Activated CD8-positive, alpha-beta memory T cell treated with anti-CD3 and anti-CD28 coated beads, Interleukin-2, amount 50 U/mL, for 48 hours (primary cell): ENCODE measurements at places on chromosomes 7 and 10.

- no peak for DNase-seq
Measured at GRCh38 chr7:91306266-91306665, 42.0 kb downstream of the FZD1 start.

DNA sequence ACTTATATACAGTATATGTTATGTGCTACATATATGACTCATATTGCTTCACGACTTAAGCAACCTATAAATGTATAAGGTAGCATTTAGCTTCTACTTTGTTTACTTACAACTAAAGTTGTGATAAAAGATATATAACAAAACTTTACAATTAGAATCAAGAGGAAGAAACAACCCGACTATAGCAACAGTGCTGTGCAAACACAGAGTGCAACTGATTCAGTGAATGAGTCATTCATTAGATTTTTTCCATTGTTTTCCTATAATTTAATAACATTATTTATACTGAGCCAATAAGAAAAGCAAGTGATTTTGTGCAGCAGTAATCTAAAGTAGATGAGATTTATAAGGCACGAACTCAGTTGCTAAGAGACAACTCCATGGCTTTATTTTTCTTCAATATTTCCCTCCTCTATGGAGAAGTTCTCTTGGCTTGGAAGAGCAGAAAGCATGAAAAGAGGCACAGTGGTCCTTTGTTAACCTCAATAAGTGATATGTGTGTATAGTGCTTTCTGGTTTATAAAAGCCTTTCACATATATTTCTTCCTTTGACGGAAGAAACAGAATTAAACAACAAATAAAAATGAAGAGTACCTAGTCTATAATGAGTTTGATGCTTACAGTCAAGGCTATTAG lies 19.8 kb downstream of the CEP41 start:
- no peak for DNase-seq

DNA sequence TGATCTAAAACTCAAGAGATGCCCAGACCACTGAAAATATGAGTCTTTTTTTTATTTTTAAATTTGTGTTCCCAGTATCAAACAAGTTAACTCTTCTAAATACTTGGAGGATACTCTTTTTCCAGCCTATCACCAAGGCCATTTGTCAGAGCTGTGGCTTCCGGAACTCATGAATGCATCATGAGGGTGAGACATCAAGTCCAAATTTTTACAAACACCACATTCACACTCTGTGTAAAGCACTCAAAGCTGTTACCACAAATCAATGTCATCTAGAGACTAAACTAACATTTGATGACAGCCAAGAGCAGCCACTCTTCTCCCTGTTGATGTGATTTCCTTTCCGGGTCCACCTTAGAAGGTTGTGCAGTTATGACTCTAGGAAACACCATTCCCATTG lies 43.8 kb upstream of the ARID5B start:
- no peak for DNase-seq

GRCh38 chr7:21934808-21935207 lies 10.9 kb downstream of the CDCA7L start:
- DNase-seq: no peak

DNA sequence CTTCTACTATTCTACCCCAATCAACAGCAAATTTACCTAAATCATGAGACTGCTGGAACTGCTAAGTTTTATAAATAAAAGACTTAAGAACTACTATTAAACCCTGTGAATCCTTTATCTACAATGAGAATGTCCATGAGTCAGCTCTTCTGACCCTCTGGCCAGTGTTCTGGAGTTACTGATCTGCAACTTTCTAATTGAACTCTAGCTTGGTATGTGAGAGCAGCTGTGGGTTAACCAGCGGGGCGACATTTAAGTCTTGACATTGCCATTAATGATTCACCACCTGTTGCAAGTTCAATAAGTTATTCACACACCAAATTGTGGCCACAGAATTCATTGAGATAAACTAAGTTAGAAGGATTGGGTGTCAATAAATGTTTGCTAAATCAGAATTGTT lies 359.8 kb downstream of the PCDH15 start:
- DNase-seq: no peak

DNA sequence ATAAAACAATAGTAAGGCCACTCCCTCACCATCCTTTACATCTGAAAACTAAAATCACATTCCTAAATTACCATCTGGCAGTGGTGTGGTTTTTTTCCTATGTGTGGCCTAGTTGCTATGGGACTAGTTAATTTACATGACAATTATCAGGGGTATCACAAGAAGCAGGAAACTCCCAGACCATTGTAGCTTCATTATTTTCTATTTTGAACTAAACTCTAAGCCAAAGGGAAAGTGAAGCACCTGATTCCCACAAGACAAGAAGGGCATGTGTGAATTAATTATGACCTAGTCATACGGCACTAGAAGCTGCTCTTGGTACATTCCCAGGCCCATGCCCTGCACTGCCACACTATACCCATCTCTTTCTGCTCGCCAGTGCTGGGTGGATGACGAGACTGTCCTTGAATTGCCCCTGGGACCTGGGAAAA lies 103.4 kb downstream of the ATXN7L1 start:
- DNase-seq: no peak

DNA sequence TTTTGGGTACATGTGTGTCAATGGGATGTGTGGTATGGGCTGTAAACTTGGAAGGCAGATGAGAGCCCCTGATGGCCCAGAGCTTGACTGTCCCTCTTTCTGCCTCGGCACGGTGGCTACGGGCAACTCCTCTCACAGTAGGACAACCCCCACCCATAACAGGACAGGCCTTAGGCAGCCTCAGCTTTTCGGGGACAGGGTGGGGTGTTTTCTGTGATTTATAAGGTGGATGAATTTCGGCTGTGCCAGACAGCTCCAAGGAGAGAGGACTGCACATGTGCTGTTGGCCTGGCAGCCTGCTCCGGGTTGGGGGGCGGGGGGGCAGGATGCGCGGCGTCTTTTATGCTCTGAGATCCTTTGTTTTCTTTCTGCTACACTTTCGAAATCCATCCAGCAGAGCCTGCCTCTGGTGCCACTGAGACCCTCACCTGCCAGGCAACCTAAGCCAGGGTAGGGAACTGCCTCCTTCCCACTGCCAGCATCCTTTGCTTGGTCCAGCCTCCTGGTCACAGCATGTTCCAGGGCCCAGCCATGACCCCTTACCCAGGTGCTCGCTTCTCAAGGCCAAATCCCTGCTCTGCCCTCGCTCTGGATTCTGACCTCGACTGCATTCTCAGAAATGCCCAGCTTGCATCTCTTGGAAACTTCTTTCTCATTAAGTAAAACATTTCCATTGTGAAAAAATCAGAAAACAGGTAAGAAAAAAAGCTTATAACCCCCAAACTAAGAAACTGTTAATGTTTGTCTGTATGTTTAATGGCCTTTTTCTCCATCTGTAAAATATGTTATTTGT lies 15.4 kb upstream of the BTBD16 start:
- DNase-seq: no peak

DNA sequence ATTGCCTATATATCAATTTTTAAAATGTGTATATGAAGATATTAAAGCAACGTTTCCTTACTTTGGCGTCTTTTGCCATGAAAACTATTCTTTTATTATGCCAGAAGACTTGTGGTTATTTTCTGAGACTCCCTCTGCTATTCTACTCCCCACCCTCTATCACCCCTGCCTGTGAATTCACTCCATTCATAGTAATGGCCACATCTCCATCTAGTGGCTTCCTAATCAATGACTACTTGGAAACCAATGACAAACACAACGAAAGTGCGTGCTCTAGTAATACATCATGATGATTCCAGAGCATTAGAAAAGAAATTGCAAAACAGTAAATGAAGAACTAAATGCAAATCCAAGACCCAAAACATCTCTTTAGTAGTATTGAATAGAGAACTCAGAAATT lies 186.7 kb upstream of the HGF start:
- no peak for DNase-seq

GRCh38 chr7:107691716-107692115 lies 31.1 kb downstream of the SLC26A4 start:
- no peak for DNase-seq

GRCh38 chr7:28988091-28988490 lies 30.0 kb upstream of the TRIL start:
- no peak for DNase-seq

- no peak for DNase-seq
Measured at GRCh38 chr7:2452643-2453270, 23.4 kb downstream of the GRIFIN start.

DNA sequence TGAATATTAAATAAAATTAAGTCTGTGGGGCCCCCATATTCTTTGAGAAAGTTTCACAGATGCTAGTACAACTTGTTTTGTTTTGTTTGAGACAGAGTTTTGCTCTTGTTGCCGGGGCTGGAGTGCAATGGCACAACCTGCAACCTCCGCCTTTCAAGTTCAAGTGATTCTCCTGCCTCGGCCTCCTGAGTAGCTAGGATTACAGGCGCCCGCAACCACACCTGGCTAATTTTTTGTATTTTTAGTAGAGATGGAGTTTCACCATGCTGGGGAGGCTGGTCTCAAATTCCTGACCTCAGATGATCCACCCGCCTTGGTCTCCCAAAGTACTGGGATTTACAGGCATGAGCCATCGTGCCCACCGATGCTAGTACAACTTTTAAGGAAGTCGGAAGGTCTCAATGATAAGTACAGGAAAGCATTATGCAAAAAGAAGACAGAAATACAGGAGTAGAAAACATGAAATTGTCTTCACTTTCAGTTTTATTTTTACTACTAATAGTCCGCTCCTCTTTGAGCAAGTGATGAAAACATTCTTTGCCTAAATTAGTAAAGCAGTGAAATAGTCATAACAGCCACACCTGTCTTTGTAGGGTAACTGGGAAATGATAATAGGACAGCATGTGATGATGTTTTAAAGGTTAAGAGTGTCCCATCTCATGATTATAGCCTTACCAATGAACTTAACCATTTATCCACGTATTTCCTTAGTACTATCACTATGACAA lies 147.5 kb downstream of the SEMA3D start:
- DNase-seq: no peak

- DNase-seq: no peak
Measured at GRCh38 chr7:90708841-90709317, 112.8 kb downstream of the CDK14 start.

DNA sequence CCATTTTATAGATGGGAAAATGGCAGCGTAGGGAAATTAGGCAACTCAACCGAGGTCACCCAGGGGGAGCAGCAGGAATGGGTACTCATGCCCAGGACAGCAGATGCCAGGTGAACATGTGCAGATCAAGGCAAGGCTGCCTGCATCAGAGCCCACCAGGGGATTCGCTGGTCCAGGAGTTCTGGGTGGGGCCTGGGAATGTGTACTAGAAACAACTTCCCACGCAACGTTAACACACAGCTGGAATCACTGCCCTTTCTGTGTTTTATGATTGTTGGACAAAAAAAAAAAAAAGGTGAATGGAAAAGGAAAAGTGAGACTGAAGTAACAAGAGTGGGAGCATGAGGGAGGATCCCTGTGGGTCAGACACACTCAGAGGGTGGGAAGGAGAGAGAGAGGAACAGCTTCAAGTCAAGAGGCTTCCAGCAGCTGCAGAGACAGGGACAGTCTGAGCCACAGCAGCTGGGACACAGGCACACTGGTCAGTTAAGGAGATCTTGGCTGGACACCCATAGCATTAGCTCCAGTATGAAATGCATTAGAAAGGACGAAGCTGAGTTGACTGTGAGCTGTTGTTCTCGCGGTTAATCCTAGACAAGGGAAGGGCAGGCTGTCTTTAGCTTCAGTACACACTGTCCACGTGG lies 187.9 kb upstream of the INHBA start:
- no peak for DNase-seq

DNA sequence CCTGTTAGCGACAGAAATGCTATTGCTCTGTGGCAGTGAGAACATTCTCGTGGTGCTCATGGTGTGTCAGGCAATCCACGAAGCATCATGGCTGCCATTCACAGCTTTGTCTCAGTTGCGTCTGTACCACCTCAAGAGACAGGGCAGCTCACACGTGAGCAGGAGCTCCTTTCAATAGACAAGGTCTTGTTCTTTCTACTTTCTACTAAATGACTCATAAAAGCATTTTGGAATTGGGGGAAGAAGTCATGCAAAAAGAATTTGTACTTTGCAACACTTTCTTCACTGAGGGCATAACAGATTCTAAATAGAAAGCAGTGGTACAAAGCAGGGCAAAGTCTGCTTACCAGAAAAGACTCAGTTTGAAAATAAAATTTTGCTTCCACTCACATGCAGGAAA lies 638.5 kb downstream of the PHTF2 start:
- DNase-seq: no peak

- no peak for DNase-seq
Measured at GRCh38 chr7:123863461-123863860, 18.5 kb downstream of the HYAL4 start.

DNA sequence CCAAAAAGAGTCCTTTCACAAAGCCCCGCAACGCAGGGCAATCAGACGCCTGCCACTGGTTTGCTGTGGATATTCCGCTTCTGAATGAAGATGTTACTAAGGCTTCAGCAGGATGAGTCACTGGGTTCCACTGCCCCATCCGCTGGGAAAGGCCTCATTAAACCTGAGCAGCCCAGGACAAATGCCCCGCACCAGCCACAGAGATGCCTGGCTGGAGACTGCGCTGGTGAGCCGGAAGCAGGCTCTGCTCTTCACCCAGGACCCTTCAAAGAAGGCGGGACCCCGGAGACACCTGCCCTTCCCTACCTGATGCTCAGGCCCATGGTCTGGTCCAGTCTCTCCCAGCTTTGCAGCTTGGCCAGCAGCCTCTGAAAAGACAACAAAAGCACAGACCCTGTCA lies 19.8 kb downstream of the MAD1L1 start:
- no peak for DNase-seq

GRCh38 chr10:86941991-86942421 lies 15.4 kb downstream of the MMRN2 start:
- no peak for DNase-seq

GRCh38 chr10:75911426-75911825 lies 480.0 kb downstream of the LRMDA start:
- no peak for DNase-seq

DNA sequence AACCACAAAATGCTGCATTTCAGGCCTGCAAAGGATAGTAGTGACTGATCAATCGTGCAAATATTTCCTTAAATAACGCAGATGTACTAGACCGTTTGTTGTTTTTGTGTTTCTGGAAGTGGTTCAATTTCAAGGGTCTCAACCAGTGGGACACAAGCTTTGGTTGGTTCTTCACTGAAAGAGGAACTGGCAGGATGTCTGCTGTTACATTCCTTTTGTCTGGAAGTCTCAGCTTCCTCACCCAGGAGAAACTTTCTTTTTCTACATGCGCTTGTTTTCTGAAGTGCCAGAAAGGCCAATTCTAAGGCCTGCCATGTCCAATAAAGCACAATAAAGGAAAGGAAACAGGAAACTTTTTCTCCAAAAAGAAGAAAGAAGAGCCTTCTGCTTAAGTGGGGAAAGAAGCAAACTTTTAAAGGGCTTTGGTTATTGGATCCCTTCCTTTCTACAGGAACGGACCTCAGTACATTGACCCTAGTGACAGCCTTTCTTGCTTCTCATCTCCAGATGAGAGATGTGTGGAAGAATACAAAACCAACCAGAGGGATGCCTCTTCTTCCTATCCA lies 4.1 kb downstream of the DKK1 start:
- DNase-seq: no peak
